NCI-H1048 (cell line): ENCODE measurements at places on chromosomes 11 and 22.

DNA sequence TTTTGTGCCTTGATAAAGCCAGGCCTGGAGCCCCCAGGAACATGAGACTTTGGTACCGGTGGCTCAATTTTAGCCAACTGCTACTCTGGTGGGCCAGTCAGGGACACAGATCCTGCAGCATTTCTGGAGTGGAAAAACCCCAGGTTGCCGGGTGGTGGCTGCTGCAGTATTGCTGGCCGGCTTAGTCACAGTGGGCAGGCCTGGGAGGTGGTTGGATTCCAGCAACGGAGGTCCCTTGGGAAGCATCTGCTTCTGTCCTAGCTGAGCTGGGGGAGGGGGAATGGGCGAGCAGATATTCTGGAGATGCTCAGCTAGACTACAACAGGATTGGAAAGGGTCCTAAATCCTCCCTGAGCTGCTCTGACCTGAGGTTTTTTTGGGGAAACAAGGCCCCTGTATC, 31.6 kb upstream of the ACCSL start:
- DNase-seq, result no peak

- DNase-seq, result no peak
Observed at GRCh38 chr22:45096256-45096907, 67.3 kb upstream of the NUP50 start.

DNA sequence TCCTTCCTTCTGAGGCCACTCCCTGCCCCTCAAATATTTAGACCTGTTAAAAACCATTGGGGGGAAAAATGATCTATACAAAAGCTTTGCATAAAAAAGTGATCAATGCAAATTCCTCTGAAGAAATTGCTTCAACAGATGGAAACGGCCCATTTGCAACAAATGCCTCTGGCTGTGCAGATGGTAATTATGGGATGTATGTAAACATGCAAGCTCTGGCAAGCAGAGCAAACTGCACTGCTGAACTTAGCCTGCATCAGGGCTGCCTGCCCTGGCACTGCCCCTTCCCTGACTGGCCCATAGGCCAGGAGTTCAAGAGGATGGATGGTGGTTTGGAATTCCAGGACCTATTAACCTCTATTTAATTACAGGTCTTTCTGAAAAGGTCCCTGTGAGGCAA, 388.7 kb downstream of the MIAT start:
- DNase-seq, result peak; percentile 86

- no peak for DNase-seq
Observed at GRCh38 chr11:76443268-76443980, 1.4 kb upstream of the EMSY start.

DNA sequence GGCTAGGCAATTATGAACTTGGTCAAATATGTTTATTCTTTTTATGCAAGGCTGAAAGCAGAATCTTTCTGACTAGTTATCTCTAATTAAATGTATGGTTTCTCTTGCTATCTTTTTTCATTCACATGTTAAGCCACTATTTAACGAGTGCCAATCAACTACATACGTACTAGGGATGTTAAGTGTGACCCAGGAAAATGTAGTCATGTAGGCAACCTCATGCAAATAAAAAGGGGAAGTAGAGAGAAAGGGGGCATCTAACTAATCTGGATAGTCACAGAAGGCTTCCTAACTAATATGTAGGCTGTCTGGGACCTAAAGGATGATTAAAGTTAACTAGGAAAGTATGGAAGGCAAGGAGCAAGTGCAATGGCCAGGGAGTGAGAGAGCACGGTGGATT, 23.5 kb downstream of the TBRG1 start:
- no peak for DNase-seq
